Activated T-cell treated with anti-CD3 and anti-CD28 coated beads, Interleukin-2, amount 50 U/mL, for 72 hours (primary cell): ENCODE measurements at places on chromosomes 13 and 19. TPM values are rescaled to one million over a fixed set of nuclear protein-coding genes. Genes with fewer than 3 reads are reported as not detected.
A peak's percentile ranks its signal among the peaks of the same experiment; 100 is the strongest.

Gene CAMSAP3
- 1.7 TPM for total RNA-seq

Gene ZNF358
- 13.6 TPM for total RNA-seq

Gene ZNF829
- 9.0 TPM for total RNA-seq

DNA sequence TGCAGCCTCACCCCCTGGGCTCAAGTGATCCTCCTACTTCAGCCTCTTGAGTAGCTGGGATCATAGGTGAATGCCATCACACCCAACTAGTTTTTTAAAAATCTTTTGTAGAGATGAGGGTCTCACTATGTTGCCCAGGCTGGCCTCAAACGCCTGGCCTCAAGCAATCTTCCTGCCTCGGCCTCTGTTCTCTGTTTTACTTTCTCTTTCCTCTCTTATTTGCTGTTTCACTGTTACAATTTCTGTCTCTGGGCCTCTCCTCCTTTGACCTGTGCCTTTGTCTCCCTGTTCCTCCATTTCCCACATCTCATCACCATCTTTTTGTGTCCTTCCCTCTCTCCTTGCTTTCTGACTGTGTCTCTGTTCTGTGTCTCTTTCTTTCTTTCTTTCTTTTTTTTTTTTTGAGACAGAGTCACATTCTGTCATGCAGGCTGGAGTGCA lies 9.3 kb downstream of the SHKBP1 start:
- no peak for DNase-seq

GRCh38 chr13:49958321-49958720 lies 22.2 kb upstream of the SPRYD7 start:
- DNase-seq: no peak

DNA sequence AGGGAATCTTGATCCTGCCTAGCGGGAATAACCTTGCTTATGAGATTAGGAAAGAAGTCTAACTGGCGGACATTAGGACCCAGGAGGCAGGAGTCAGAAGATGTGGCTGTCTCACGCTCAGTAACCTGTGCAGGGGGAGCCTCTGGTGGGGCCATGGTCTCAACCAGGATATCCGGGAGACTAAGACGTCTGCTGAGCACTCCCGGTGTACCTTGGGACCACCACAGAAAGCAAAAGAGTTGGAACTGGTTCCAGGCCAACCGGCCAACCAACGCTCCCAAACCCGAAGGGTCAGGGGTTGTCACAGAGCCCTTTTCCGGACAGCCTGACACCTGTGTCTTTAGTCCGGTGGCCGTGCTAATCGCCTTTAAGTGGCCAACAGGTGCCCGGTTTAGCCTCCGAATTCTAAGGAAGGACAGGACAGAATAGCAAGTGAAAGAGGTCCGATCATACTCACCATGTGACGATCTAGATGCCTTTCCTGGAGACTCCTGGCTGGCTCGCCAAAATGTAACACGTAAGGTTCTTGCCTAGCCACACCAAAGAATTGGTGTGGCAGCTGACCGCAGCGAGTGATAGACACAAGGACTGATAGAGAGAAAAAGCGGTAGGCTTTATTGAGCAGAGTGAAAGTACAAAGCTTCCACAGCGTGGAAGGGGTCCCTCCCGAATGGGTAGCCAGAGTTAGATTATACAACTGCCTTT lies 103.9 kb upstream of the DIAPH3 start:
- peak; percentile 6 for DNase-seq

DNA sequence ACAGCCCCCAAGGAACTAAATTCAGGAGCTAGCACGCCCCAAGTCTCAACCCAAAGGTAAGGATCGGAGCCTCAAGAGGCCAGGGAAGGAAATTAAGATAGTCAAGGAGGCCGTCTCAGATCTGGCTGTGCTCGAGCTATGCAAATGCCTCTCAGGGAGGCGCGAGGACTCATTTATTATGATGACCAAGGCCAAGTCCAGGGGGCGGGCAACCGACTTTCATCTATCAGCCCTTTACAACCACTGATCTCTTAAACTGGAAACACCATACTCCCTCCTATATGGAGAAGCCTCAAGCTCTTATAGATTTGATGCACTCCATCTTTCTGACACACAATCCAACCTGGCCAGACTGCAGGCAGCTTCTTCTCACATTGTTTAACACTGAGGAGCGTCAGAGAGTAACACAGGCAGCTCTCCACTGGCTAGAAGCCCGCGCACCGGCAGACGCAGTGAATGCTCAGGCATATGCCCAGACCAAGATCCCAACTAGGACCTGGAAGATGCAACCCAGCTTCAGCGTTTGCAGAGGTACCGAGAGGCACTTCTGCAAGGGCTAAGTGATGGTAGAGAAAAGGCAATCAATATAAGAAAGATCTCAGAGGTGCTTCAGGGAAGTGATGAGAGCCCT lies 9.6 kb upstream of the SLC15A1 start:
- DNase-seq: no peak
